ENCODE measurements at places on chromosomes 1 and 21. TPM values are rescaled to one million over a fixed set of nuclear protein-coding genes. Genes with fewer than 3 reads are reported as not detected.

Gene LCE1D
- not detected for total RNA-seq

Gene TACSTD2
- total RNA-seq: not detected

DNA sequence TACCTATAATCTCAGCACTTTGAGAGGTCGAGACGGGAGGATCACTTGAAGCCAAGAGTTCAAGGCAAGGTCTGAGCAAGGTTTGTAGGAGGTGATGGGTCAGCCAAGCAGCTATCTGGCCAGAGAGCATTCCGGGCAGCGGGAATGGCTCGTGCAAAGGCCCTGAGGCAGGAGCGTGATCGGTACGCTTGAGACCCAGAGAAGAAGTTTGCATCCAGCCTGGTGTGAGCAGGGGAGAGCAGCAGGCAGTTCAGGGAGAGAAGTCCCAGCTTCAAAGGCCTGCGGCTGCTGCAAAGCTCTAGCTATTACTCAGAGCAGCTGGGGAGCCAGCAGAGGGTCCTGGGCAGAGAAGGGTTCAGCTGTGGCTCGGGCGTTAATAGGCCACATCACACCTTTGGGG, 5.1 kb upstream of the SRARP start:
- no peaks in the 10 kb centered on the region for H3K36me3 ChIP-seq
- H3K27ac ChIP-seq: no peak overlapping the region
- no peaks in the 10 kb centered on the region for H3K4me1 ChIP-seq
- H3K4me3 ChIP-seq: no peak overlapping the region
- peaks cover 4% of the 10 kb centered on the region for H3K27me3 ChIP-seq

DNA sequence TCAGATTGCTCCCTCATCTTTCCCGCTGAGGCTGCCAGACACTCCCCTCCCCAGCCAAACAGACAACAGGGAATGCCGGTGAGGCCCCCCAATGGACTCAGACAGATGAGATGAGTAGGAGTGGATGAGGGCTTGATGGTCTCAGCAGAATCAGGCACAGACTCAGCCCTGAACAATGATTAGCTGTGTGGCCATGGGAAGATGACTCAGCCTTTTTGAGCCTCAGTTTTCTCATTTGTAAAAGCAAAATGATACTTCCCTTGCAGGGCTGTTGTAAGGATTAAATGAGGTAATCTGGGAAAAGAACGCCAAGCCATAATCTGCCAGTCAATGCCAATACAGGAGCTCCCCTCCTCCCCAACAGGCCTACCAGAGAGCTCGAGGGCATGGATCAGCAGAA, 12.4 kb downstream of the C1orf198 start:
- DNase-seq: no peak
- H3K36me3 ChIP-seq: peaks cover 47% of the 10 kb centered on the region
- no peaks in the 10 kb centered on the region for H3K27me3 ChIP-seq
- H3K27ac ChIP-seq: peak overlapping the region; percentile 94

DNA sequence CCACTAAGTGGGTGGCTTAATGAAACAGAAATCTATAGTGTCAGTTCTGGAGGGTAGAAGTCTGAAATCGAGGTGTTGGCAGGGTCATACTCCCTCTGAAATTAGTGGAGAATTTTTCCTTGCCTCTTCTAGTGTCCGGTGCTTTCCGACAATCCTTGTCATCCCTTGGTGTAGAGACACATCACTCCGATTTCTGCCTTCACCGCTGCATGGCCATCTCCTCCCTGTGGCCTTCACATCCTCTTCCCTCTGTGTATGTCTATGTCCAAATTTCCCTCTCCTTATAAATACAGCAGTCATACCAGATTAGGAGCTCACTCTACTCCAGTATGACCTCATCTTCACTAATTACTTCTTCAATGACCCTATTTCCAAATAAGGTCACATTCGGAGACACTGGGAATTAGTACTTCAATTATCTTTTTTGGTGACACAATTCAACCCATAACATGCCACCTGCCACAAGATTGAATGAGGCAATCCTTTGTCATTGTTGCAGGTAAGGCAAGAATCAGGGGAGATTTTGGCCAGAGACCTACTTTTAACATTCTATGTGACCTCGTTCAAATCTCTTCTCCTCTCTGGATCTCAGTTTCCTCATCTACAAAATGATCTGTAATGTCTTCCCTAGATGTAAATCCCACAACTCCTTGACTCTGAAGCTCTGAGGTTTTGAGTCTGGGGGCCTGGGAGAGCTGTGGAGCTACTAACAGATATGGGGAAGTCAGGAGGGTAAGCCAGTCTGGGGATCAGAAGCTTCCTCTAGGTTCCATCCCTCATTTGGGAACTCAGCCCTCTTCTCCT, 16.1 kb downstream of the NAV1 start:
- H3K27me3 ChIP-seq: no peaks in the 10 kb centered on the region
- no peaks in the 10 kb centered on the region for H3K36me3 ChIP-seq
- peaks cover 42% of the 10 kb centered on the region for H3K4me1 ChIP-seq
- DNase-seq: no peak
- H3K4me3 ChIP-seq: no peak overlapping the region

Data from neural crest cell (in vitro differentiated cells).